ENCODE measurements at places on chromosomes 2 and 18.

DNA sequence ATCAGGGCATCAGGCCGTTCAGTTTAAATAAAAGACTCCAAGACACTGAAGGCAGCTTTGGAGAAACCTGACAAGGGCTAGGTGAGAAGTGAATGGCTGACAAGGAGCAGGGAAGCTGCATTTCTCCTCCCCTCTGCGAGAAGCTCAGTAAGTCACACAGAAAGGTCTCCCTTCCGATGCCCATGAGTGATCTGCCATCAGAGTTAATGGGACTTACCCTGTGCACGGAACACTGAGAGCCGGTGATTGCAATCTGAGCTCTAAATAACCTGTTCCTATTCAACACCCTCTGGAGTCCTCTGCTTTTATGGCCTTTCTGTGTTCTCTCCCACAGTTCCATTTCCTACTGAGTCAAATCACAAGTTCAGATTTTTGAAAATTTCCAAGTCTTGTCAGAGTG lies 322.2 kb upstream of the MYT1L start:
- DNase-seq: no peak

- no peak for DNase-seq
These were observed 3.8 kb upstream of the GCC2 start for GRCh38 chr2:108444941-108445840.

- no peak for DNase-seq
These were observed 134.4 kb upstream of the ID2 start for GRCh38 chr2:8547284-8548064.

- no peak for DNase-seq
These were observed 20.4 kb downstream of the KDSR start for GRCh38 chr18:63346480-63347183.

GRCh38 chr18:77108001-77108692 lies 24.4 kb downstream of the MBP start:
- DNase-seq: peak; percentile 43

GRCh38 chr18:77068321-77069312 lies 64.0 kb downstream of the MBP start:
- DNase-seq: peak; percentile 89

DNA sequence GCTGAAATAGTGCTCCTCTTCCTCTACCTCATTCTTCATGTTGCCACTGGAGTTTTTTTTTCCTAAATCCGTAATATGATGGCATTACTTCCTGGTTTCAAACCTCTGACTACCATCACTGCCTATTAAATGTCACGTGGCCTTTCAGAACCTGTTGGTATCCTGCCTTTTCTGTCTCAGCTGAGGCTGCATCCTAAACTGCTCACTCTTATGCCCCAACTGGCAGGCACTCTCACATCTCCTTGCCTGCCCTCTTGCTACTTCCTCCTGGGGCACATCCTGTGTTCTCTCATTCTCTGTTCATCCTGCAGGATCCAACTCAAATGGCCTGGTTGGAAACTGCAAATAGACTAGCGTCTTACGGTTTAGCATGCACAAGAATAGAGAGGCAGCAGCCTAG lies 468.1 kb upstream of the FANCL start:
- DNase-seq: no peak

- DNase-seq: no peak
These were observed 36.0 kb upstream of the UBE2E3 start for GRCh38 chr2:180944372-180944771.

DNA sequence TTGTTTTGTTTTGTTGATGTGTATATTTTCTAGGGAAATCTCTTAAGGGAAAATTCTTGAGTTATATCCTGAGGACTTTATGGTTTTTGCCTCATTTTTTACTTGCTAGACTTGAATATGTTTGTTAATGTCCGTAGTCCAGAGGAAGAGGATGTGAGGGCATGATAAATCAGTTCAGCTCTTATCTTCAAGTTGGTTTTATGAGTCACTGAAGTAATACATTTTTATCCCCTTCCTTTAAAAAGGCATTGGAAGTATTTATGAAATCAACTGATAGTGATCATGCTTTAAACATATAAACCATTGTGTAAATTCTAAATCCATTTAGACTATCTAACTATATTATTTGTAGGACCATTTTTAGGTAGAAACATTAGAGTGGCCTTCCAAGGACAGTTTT lies 43.9 kb upstream of the CYBRD1 start:
- no peak for DNase-seq

- peak; percentile 72 for DNase-seq
These were observed 67.7 kb downstream of the EPAS1 start for GRCh38 chr2:46364797-46365457.

- no peak for DNase-seq
These were observed 17.5 kb downstream of the TGOLN2 start for GRCh38 chr2:85310330-85310729.

DNA sequence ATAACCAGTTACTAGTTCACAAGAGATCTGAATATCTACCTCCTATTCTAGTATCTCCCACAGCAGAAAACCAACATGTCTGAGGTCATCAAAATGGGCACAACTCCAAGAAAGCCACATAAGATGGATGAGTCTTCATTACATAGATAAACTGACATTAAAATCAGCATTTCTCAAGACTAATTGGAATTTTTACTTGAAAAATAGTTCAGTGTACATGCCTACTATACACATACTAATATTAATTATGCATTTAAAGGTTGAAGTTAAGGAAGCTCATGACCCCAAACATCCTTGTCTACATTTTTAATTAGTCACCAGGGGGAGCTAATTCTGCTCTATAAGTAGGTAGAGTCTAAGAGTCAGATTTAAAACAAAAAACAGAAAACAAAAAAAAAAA lies 41.9 kb downstream of the ZNF521 start:
- DNase-seq: no peak

DNA sequence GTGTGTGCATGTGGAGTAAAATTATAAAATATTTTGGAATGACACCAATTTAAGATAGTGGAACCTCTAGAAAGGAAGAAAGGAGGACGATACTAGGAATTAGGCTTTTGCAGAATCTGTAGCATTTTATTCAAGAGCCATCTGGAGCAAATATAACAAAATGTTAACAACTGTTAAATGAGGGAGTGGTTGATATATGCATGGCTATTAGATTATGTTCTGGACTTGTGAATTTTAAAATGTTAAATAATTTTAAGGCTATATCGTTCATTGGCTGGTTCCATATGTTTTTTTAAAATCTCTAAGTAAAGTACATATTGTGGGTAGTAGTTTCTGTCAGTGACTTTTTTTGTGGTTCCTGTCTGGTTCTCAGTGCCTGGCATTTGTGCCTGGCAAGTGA lies 123.2 kb downstream of the PKP4 start:
- DNase-seq: no peak

DNA sequence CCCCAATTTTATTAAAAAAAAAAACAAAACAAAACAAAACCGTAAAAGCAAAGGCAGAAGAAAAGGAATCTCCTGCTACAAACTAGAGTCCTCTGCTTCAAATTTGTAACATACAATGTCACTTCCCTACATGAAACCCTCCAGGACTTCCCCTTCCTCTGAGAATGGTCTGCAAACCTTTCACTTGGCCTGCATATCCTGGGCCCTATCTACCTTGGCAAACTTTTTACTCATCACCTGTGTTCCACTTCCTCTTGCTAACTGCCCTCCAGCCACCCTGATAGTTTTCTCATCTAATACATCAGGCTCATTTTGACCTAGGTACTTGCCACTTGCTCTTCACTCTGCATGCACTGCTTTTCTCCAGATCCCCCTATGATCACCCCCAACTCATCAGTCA lies 255.5 kb downstream of the ETAA1 start:
- DNase-seq: no peak

DNA sequence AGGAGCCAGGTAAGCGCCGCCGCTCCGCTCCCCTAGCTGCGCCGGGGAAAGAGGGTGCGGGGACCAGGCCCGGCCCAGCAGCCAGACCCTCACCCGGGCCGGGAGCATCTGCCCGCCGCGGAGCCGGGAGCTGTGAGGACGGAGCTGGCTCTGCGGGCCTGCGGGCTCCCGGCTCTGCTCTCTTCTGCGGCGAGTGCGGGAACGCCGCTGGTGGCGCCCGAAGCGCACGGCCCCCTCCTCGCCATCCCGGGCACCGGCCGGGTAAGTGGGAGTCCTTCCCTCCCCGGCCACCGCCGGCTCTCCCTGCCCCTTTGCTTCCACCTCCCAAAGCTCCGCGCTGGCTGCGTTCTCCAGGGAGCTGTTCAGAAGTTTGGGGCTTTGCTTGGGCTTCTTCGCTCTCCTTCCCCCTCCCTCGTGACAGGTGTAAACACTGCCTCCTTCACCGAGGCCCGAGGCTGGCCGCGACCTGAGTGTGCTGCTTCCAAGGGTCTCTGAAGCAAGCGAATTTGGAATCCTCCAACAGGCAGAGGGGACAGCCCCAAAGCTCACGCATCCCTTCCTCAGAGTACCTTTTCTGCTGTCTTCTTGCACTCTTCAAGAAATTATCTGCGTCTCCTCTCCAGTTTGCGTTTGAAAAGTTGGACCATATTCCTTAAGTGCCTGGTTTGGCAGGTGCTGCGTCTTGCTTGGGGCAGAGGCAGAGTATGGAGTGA lies 632 bp downstream of the AFTPH start:
- peak; percentile 8 for DNase-seq

DNA sequence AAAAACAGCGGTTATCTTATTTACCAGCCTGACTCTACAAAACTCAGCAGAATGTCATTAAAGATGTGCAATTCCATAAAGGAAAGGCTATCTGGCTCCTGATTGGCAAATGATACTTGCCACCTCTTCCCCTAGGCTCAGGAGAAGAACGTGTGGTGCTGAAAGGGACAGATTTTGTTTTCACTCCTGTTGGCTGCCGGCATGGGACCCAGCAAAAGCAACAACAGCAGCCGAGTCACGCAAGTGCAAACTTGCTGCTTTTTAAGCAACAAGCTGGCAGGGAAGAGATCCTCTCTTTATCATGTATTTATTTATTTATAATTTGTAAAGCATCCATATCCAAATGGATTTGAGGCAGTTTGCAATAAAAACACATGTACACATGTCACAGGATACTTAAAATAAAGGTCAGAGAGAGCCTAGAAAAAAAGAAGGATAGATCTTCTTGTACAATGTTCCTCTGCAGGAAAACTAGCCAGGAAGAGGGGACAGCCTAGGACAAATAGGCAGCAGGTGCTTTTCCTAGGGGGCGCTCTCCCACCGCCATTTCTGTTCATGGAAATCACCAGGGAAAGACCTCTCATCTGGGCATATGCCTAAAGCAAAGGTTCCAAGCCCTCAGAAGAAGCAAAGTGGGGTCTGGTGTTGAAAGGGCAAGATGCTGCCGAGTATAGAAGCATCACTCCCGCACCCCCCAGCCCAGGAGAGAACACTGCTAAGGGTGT lies 799.3 kb downstream of the BCL11A start:
- DNase-seq: no peak

- DNase-seq: no peak
These were observed 164.5 kb downstream of the NAPG start for GRCh38 chr18:10690366-10690765.

GRCh38 chr2:174965992-174966744 lies 39.0 kb downstream of the CHN1 start:
- no peak for DNase-seq

- no peak for DNase-seq
These were observed 50.1 kb downstream of the CIB4 start for GRCh38 chr2:26590980-26591618.

DNA sequence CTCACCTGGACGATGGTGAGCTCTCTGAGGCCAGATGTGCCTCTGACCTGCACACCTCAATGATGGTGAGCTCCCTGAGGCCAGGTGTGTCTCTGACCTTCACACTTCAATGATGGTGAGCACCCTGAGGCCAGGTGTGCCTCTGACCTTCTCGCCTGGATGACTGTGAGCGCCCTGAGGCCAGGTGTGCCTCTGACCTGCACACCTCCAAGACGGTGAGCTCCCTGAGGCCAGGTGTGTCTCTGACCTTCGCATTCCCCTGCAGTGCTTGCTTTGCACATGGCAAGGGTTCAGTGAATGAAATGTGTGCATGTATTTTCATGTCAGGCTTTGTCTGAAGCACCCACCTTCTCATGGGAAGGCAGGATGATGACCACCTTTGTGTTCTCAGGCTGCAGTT lies 95.5 kb downstream of the PTGR3 start:
- DNase-seq: no peak

- DNase-seq: no peak
These were observed 122.2 kb upstream of the ITGB6 start for GRCh38 chr2:160322320-160322719.

- no peak for DNase-seq
These were observed 83.8 kb upstream of the CELF4 start for GRCh38 chr18:37649416-37649815.

GRCh38 chr2:37670378-37671008 lies 949 bp downstream of the CDC42EP3 start:
- DNase-seq: no peak

GRCh38 chr2:120552800-120553481 lies 182.7 kb upstream of the GLI2 start:
- no peak for DNase-seq

- no peak for DNase-seq
These were observed 465.6 kb upstream of the POU3F3 start for GRCh38 chr2:104388296-104388695.

DNA sequence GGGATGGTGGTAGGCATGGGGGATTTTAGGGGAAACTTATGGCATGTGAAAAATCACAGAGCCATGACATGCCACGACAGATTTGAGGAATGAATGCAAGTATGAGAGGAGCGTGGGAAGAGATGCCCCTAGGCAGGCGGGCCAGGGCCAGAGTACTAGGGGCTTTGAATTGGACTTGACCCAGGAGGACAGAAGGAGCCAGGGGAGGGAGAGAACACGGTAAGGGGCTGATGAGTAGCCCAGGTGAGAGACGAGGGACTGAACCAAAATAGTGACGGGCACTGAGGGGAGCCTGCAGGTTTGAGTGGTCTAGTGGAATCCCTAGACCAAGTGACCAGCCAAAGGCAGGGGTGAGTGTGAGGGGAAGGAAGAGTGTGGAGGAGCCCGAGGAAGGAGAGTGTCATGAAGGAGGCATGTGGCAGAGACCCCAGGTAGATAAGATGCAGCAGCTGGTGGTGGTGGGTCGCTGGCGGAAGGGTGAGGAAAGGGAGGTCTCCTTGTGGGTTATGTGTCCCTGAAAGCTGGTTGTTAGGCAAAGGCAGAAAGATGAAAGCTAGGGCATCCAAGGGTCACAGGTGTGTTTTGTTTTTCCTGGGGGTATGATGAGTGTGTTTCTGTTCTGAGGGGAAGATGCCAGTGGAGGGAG lies 48.7 kb downstream of the ZBTB7C start:
- no peak for DNase-seq

- DNase-seq: no peak
These were observed 50.6 kb downstream of the MAPRE2 start for GRCh38 chr18:35091841-35092240.
